Left hindlimb (tissue), 1 donor: ENCODE measurements at places on chromosomes 12 and 14.

GRCh38 chr12:113537046-113537750 is 65.5 kb upstream of the LHX5 start:
- no peak for DNase-seq

GRCh38 chr14:40119765-40120164 is 687.5 kb upstream of the FBXO33 start:
- no peak for DNase-seq

- no peak for DNase-seq
Measured at GRCh38 chr12:89875225-89875624, 166.6 kb upstream of the ATP2B1 start.

DNA sequence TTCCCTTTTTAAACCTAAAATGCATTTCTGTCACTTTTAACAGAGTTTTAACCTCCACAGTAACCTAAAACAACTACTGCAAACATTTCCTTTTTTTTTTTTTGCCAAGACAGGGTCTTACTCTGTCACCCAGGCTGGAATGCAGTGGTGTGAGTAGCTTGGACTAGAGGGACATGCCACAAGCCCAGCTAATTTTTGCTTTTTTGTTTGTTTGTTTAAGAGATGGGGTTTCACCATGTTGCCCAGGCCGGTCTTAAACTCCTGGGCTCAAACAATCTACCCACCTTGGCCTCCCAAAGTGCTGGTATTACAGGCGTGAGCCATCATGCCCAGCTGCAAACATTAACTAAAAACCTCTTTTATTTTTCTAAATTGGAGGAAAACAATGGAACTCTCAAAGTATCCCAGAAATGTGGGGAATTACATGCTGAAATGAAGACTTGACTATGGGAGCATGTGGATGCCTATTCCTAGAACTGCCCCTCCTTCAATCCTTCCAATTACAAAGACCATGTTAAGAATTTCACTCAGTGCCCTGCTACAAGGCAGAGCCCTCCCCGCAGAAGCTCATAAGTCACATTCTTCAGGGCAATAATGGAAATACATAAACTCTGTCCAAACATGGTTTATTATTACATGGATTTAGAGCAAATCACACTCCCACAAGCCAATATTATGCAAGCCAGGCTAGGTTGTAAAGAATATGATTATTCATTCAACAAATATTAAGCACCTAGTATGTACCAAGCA is 66.9 kb downstream of the C12orf56 start:
- DNase-seq, result no peak

DNA sequence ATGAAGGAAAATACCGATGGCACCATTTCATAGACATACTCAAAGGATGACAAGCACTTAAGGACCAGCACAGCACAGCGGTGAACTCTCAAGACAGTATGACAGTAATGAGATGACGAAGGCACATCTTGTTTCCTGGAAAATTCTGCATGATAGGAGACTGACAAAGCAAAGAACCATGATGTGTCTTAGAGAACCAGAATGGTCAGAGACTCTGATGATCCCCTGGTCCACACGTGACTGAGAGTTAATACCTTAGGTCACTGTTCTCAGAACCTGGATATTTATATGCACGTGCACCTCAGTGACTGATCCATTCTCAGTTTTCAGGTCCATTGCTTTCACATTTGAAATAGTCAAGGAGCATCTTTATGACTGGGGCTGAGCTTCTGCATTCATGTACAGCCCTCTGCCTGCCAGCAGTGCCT is 35.3 kb downstream of the PROX2 start:
- DNase-seq, result no peak

DNA sequence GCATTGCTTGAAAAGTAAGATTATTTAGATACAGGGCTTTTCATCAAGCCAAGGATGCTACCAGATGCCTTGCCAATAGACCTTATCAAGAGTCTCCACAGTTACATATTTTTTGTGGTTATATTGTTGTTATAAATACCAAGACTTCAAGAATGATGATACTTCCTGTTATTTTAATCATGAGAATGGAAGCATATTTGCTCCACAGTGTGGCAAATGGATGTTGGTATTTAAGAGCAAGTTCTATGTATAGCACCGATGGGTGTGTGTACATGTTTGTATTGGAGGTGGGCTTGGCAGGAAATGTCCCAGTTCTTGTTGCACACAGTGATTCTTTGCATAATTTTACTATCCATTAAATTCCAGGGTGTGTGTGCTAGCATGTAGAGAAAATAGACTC is 4.4 kb upstream of the NID2 start:
- no peak for DNase-seq

GRCh38 chr14:104702673-104703072 is 13.3 kb downstream of the INF2 start:
- DNase-seq, result no peak

DNA sequence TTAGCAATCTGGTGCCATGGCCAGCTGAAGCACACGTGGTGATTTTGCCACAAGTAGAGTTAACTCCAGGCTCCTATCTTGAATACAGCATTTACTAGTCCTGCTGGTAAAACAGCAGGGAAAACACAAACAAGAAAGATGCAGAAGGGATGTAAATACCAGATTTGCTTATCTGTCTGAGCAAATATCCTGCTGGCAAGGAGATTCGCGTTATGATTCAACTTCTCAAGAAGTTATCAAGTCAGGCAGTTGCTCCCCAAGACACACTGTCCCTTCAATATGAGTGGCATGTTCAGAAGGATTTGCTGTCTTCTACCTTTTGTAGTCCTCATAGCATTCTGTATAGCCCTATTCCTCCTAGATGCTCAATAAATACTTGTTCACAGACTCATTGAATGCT is 171.2 kb upstream of the EGLN3 start:
- DNase-seq, result no peak

DNA sequence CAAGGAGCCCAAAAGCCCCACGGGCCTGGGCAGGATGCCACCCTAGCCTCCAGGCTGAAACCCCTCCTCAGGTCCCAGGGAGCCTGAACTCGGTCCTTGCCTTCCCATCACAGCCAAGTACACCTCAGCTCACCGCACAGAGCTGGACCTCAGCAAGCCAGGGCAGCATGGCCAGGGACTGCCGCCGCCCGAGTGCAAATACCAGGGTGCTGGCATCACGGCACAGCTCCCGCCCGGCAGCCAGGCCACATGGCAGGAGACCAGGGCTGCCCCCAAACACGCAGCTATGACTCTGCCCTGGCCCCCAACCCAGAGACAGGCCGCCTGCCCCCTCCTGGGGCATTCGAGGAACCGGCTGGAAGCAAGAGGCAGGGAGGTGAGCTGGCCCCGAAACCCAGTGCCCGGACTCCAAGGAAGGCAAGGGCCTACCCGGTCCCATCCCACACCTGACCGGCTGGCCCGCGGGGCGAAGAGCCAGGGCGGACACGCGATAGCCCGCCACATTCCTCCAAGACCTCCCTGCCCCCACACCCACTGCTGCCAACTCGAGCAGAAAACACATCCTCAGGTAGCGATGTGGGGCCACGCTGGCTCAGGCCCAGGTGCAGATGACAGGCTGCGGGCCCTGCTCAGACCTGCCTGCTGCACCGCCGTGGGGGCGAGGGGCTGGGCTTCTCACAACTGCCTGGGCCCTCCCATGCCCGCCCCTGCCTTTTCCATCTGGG is 2.7 kb downstream of the JAG2 start:
- no peak for DNase-seq
